ENCODE measurements at places on chromosomes 12 and 14. TPM values are rescaled to one million over a fixed set of nuclear protein-coding genes. Genes with fewer than 3 reads are reported as not detected.

SLC38A6 gene
- 21.8 TPM for total RNA-seq

ACSS3 gene
- 24.8 TPM for total RNA-seq

GLRX5 gene
- total RNA-seq, result 35.6 TPM

GRCh38 chr12:2970744-2971143, 11.5 kb downstream of the TEAD4 start:
- H3K27me3 ChIP-seq, result no peaks in the 10 kb centered on the region
- H3K4me3 ChIP-seq, result no peak overlapping the region
- no peak overlapping the region for H3K27ac ChIP-seq
- DNase-seq, result no peak

DNA sequence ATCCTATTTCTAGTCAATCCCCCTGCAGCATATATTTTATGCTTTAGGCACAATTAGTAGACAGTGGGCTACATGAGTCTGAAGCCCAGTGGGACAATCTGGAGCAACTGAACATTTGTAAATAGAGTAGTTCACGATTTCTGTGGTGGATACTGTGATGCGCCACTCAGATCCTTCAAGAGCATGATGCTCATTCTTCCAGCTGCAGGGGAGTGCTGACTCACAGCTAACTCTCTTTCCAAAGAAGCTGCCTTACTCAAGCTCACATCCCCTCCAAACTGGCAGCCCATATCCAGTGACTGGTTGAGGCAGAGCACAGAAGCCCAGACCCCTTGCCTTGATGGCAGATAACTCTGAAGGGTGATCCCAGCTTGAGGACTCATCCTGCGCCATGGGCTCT, 224.2 kb upstream of the EEA1 start:
- DNase-seq, result no peak
- H3K36me3 ChIP-seq, result no peaks in the 10 kb centered on the region
- H3K4me3 ChIP-seq, result no peak overlapping the region
- H3K4me1 ChIP-seq, result no peaks in the 10 kb centered on the region
- H3K27me3 ChIP-seq, result no peaks in the 10 kb centered on the region
- H3K27ac ChIP-seq, result no peak overlapping the region

- peak; percentile 19 for DNase-seq
- no peak overlapping the region for H3K27ac ChIP-seq
- H3K27me3 ChIP-seq, result no peaks in the 10 kb centered on the region
- H3K4me1 ChIP-seq, result no peaks in the 10 kb centered on the region
Measured at GRCh38 chr14:61860294-61860918, 98.2 kb downstream of the SNAPC1 start.

- H3K36me3 ChIP-seq, result no peaks in the 10 kb centered on the region
- H3K27ac ChIP-seq, result no peak overlapping the region
- peaks cover 7% of the 10 kb centered on the region for H3K4me1 ChIP-seq
- DNase-seq, result no peak
Measured at GRCh38 chr14:68753690-68754089, 39.2 kb downstream of the ZFP36L1 start.

DNA sequence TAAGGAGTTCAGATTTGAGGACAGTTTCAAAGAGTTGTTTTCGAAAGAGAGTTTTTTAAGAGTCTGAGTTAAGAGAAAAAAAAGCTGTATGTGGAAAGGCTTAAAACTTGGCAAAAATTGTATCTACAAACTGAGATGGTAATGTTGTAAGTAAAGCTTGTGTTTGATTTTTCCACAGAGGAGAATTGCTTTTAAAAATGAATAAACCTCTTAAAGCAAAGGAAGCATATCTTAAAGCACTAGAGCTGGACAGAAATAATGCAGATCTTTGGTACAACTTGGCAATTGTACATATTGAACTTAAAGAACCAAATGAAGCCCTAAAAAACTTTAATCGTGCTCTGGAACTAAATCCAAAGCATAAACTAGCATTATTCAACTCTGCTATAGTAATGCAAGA, 50.3 kb downstream of the TMTC3 start:
- H3K4me3 ChIP-seq, result no peak overlapping the region
- H3K36me3 ChIP-seq, result peaks cover 5% of the 10 kb centered on the region
- no peak overlapping the region for H3K27ac ChIP-seq
- H3K27me3 ChIP-seq, result no peaks in the 10 kb centered on the region
- H3K4me1 ChIP-seq, result no peaks in the 10 kb centered on the region
